ENCODE measurements at places on chromosomes 2 and 18.

GRCh38 chr18:7757175-7757574 lies 190.1 kb downstream of the PTPRM start:
- no peak for DNase-seq

DNA sequence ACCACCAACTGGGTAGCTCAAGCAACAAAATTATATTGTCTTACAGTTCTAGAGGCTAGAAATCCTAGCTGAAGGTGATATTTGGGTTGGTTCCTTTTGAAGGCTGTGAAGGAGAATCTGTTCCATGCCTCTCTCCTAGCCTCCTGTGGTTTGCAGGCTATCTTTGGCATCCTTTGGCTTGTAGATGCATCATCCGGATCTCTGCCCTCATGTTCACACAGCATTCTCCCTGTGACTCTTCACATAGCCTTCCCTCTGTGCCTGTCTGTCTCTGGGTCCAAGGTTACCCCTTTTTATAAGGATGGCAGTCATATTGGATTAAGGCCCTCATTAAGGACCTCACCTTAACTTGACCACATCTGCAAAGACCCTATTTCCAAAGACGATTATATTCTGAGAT lies 78.6 kb upstream of the MAP3K20 start:
- no peak for DNase-seq

DNA sequence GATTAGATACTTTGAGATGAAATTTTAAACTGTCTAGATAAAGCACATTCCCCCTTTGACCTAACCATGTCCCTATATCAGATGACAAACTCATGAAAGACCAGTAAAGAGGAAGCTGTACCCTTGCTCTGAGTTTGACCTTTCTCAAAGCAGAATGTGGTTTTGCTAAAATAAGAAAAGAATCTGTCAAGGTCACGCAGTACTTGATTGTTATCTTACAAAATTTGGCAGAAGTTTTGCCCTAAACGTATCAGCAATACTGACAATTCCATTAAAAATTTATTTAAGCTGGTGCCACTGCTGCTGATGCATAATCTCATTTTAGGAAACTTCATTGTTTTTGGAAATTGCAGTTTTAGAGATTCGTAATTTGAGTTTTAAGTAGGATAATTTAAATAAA lies 31.2 kb upstream of the GALM start:
- DNase-seq, result no peak

GRCh38 chr2:218880102-218880858 lies at the start of gene WNT10A:
Gene WNT10A (plus strand): TSS chr2:218880852. CDS start chr2:218880996, 144 bp downstream.
- DNase-seq, result no peak

GRCh38 chr18:3340015-3340681 lies 78.2 kb downstream of the MYL12B start:
- DNase-seq, result no peak

DNA sequence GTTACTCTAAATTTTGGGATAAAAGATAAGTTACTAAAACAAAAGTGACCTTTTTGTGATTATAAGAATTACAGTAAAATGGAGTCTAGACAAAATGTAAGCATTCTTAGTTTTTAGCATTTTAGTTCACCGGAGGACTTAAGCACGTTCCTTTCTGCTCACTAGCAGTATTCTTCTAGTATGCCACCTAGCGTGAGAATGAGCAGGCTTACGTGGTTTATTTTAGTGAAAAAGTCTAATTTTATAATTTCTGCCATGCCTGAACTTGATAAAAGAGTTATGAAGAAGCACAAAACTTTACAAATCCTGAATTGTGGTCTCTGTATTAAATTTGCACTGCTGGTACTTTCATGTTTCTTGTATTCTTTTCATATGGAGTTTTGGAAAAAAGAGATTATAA lies 12.6 kb upstream of the OTX1 start:
- DNase-seq, result no peak

GRCh38 chr2:216354306-216354705 lies 18.0 kb downstream of the MARCHF4 start:
- DNase-seq, result no peak

DNA sequence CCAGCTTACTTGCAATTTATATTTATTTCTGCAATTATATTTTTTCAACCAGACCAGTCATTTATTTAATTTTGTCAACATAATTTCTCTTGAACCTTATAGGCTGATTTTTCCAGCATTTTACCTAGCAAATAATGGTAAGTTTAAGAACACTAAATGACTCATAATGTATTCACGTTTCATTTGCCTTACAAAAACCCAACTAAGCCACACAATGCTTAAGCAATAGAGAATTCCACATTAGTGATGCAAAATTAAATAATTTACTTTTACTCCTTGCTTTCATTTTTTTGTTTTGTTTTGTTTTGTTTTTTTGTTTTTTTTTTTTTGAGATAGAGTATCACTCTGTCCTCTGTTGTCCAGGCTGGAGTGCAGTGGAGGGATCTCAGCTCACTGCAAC lies 110.4 kb upstream of the VRK2 start:
- no peak for DNase-seq

GRCh38 chr2:231413456-231413855 lies 17.9 kb downstream of the B3GNT7 start:
- DNase-seq, result no peak

DNA sequence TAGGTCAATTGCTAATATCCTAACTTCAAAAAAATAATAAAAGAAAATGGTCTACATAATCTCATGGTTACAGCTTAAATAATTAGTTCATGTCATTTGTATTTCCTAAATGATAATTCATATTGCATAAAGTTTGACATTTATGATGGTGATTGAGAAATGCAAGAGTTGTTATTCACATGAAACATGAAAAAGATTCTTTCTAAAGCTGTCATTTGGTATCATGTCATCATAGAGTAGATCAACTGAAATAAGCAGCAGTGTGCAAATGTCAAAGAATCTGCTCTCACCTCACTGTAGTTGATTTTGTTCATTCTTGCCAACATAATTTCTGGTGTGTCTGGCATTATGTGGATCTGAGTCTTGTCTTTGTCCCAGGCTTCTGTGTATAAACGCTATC lies 95.3 kb downstream of the NEB start:
- DNase-seq, result no peak

GRCh38 chr2:97993926-97994325 lies 1.8 kb downstream of the TMEM131 start:
- no peak for DNase-seq

GRCh38 chr2:238370823-238371372 lies 50.6 kb downstream of the TRAF3IP1 start:
- no peak for DNase-seq

GRCh38 chr2:159468257-159468656 lies 148.1 kb downstream of the BAZ2B start:
- DNase-seq, result no peak

GRCh38 chr2:157901325-157901724 lies 25.2 kb upstream of the ACVR1 start:
- no peak for DNase-seq

DNA sequence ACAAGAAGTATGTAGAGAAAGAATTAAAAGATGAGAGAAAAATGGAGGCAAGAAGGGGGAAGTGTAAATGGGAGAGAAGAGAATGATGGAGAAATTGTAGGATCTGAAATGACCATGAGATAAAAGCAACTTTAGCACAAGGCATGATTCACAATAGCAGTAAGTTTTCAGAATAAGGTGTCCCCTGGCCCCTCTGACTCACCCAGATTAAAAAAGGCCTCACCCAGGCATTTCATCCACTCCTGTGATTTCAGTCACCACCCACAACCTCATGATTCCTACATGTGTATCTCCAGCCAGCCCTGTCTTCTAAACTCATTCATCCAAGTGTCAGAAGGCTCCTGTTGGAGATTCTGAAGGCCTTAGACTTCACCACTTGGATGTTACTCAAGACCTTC lies 56.6 kb downstream of the SP100 start:
- no peak for DNase-seq

DNA sequence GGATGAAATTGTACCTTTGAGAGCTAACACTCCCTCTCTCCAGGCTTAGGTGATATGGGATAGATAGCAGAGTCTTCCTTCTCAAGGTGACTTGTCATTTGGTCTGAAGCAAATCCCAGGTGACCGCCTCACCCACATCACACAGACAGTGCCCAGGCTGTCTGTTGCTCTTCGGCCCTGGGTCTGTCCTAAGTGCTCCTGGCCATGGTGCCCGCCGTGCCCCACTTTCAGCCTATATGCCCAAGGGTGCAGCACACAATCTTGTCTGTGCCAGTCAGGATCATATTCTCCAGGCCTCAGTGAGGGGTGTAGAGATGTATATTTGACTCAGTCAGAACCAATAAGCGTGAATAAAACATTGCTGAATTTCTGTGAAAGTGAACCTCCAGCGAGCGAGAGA lies 326.8 kb downstream of the DYSF start:
- DNase-seq, result no peak

- DNase-seq, result no peak
Measured at GRCh38 chr2:11263177-11263576, 81.3 kb downstream of the ROCK2 start.

GRCh38 chr18:10247742-10248082 lies 206.7 kb upstream of the APCDD1 start:
- DNase-seq, result no peak

DNA sequence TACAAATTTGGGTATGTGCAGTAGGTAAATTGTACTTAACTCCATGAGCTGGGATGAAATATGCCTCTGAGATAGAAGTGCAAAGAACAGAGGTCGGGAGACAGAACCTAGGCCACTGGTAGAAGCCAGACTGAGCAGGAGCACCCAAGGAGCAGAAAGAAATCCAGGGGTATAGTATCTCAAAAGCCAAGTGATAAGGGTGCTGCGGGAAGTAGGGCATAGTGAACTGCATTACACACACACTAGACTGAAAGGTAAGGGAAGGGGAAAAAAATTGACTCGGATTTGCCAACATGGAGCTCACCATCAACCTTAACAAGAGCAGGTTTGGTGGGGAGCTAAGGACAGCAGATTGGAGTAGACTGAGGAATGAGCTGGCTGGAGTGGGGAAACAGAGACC lies 89.3 kb upstream of the TMEM247 start:
- DNase-seq, result no peak

- no peak for DNase-seq
Measured at GRCh38 chr18:58674863-58675472, 3.7 kb downstream of the MALT1 start.

DNA sequence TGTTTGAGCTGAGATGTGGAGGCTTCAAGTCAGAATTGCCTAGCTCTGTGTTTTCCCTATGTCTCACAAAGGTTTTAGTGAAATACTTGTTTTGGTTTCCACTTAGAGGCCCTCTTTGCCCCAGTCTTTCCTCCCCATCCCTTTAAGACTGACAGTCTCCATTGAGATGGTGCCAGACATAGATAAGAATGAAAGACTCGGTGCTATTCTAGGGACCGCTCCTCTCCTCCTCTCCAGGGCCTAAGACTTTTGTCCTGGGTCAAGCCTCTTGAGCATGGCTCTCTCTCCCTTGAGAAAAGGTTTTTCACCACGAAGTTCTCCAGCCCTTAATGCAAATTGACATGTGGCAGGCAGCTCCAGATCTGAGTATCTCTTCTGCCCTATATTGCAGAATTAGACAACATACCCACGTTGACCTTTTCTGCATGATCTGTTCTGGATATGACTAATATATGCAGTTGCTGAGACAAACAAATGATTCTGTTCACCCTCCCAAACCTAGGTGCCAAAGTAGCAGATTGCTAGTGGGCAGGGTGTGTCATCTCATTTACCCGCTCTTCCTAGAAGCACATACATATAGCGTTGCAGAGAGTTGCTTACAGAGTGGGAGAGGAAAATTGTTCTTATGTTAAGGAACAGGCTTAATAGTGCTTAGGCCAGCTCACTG lies 47.5 kb upstream of the ACSL3 start:
- no peak for DNase-seq

- DNase-seq, result no peak
Measured at GRCh38 chr18:54713386-54713785, 114.9 kb upstream of the RAB27B start.

- DNase-seq, result no peak
Measured at GRCh38 chr2:50097148-50097547, 934.8 kb downstream of the NRXN1 start.

- DNase-seq, result no peak
Measured at GRCh38 chr2:138030459-138030858, 66.2 kb downstream of the HNMT start.

DNA sequence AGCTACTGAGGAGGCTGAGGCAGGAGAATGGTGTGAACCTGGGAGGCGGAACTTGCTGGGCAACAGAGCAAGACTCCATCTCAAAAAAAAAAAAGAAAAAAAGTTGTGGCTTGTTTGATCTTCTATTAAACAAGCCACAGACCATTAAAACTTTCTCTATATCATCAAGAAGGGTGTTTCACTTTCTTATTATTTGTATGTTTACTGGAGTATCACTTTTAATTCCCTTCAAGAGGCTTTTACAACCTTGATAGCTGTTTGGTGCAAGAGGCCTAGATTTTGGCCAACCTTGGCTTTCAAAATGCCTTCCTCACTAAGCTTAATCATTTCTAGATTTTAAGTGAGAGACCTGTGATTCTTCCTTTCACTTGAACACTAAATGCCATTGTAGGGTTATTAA lies 339.1 kb downstream of the TSN start:
- DNase-seq, result no peak

- no peak for DNase-seq
Measured at GRCh38 chr2:37638973-37639372, 32.5 kb downstream of the CDC42EP3 start.

GRCh38 chr18:13309748-13310670 lies 91.4 kb downstream of the LDLRAD4 start:
- DNase-seq, result no peak

DNA sequence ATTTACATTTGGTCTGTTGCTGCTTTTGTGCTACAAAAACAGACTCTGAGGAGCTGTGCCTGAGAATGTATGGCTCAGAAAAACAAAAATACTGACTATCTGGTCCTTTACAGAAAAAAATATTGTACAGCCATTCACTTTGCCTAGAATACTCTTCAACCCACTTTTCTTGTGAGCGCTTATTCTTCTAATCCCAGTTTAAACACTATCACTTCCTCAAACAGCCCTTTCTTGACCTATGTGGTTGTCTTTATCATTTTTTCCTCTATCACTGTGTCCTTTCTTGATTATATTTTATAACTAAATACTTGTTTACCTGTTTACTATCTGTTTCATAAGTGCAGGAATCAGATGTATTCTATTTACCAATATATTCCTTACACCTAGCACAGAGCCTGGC lies 33.5 kb downstream of the CUL3 start:
- no peak for DNase-seq

DNA sequence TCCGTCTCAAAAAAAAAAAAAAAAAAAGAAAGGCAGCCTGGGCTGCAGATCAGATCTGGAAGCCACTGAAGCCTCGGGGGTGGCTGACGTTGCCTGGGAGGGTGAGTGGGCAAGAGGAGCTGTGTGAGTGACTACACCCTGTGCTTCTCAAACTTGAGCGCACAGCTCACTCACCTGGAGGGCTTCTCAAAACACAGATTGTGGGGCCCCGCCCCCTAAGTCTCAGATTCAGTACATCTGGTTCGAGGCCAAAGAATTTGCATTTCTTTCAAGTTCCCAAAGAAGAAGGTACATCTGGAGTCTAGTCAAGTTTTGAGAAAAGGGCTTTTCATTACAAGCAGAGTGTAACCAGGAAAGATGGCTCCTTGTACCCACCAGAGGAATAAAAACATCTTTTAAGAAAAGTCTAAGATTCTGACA lies 97.7 kb upstream of the CAB39 start:
- DNase-seq, result no peak

Measured in gastrocnemius medialis (tissue), 4 donors.